ENCODE measurements at places on chromosomes 13 and 19. TPM values are rescaled to one million over a fixed set of nuclear protein-coding genes. Genes with fewer than 3 reads are reported as not detected.

APOC1 gene
- total RNA-seq: 213 TPM

PEAK3 gene
- total RNA-seq: 3.7 TPM

SLITRK5 gene
- 5.9 TPM for total RNA-seq

- no peaks in the 10 kb centered on the region for H3K4me1 ChIP-seq
- no peaks in the 10 kb centered on the region for H3K27me3 ChIP-seq
Measured at GRCh38 chr13:37613236-37613635, 14.7 kb upstream of the POSTN start.

DNA sequence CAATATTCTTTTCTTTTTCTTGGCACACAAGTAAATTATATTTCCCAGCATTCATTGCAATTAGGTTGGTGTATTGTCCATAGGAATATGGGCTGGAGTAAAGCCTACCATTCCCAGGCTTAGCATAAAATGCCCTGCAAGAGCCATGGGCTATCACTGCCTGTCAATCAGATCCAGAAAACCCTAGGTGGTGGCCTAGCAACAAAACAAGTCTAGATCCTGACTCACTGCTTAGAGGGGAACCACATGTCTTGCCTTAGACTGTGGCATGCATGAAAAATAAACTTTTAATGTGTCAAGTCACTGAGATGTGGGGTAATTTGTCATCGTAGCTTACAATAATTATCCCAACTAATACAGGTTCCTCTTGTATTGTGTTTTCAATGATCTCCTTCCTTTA, 16.2 kb downstream of the SOX21 start:
- no peak overlapping the region for H3K27ac ChIP-seq
- no peaks in the 10 kb centered on the region for H3K4me1 ChIP-seq
- H3K36me3 ChIP-seq: no peaks in the 10 kb centered on the region
- H3K27me3 ChIP-seq: peaks cover 34% of the 10 kb centered on the region
- DNase-seq: no peak
- H3K4me3 ChIP-seq: no peak overlapping the region

GRCh38 chr13:32021785-32022184, 9.8 kb upstream of the FRY start:
- DNase-seq: no peak
- H3K27me3 ChIP-seq: no peaks in the 10 kb centered on the region
- H3K4me1 ChIP-seq: no peaks in the 10 kb centered on the region
- no peak overlapping the region for H3K27ac ChIP-seq
- no peak overlapping the region for H3K4me3 ChIP-seq

- peaks cover 6% of the 10 kb centered on the region for H3K4me1 ChIP-seq
- no peak overlapping the region for H3K4me3 ChIP-seq
- no peaks in the 10 kb centered on the region for H3K27me3 ChIP-seq
Measured at GRCh38 chr19:17220207-17220758, 5.1 kb downstream of the USE1 start.

DNA sequence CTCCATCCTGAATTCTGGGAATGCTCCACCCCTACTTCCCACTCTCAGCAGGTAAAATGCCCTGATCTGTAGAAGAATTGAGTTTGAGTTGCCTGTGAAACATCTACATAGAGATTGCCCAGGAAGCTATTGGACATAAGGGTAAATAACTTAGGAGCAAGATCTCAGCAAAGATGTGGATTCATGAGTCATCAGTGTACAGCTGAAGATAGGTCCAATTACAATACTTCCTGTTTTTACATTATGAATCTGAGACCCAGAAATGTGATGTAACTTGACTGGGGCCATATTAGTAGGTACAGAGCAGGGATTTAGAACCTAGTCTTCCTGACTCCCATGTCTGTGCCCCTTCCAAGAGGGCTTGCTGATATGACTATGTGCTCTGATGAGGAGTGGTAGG, 79.4 kb upstream of the FNDC3A start:
- H3K36me3 ChIP-seq: no peaks in the 10 kb centered on the region
- no peaks in the 10 kb centered on the region for H3K27me3 ChIP-seq
- no peak overlapping the region for H3K27ac ChIP-seq
- H3K4me1 ChIP-seq: no peaks in the 10 kb centered on the region
- no peak overlapping the region for H3K4me3 ChIP-seq

DNA sequence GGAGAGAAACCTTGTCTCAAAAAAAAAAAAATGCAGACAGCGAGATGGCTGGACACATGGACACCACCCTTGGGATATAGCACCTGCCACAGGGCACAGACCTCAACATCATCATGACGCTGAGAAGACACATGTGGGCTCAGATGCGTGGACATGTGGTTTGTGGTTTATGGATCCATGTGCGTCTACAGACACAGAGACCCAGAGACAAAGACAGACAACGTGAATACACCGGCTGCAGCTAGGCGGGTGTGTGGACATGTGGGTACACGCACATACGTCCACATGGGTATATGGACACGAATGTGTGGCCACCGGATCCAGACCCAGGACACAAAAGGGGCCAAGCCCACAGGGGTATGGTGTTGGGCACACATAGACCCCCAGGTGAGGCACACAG, 1.3 kb downstream of the TNFSF14 start:
- H3K4me1 ChIP-seq: no peaks in the 10 kb centered on the region
- H3K27ac ChIP-seq: no peak overlapping the region
- H3K4me3 ChIP-seq: no peak overlapping the region
- H3K27me3 ChIP-seq: no peaks in the 10 kb centered on the region

GRIN2D gene
- total RNA-seq: 0.42 TPM

C1QTNF9B gene
- not detected for total RNA-seq

DNA sequence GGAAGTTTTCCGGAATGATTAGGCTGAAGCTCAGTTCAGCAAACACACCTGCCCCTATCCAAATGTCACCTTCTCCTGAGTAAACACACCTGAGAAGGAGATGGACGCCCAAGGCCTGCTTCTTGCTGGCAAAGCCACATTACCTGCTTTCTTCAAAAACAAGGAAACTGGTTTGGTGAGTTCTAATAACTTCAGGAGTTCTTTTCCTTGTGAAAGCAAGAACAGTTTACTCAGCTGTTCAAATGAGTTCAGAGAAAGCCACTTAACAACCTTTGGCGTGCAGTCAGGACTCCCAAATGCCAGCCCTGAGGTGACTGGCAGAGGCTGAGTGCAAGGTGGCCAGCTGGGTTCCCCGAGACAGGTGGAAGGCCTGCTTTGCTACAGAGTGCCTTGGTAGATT, 160.5 kb downstream of the STK24 start:
- no peaks in the 10 kb centered on the region for H3K27me3 ChIP-seq
- no peak overlapping the region for H3K27ac ChIP-seq

RXFP2 gene
- total RNA-seq: not detected

EXOC3L2 gene
- total RNA-seq: 0.63 TPM

DNA sequence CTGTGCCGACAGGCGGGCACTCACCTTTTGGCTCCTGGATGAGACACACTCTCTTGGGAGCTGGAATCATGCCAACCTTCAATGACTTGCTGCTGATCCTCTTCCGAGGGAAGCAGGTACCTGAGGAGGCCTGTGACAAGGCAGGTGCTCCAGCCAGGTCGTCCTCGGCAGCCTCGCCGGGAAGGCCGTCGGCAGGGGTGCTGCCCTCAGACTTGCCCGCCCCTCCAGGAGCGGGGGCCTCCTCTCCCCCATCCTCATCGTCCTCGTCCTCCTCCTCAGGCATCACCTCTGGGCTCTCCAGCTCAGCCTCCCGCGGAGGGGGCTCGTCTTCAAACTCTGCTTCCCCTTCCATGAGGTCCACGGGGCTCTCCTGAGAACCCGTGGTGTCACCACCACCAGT, 29.2 kb downstream of the SUGP2 start:
- peaks cover 96% of the 10 kb centered on the region for H3K36me3 ChIP-seq
- no peak overlapping the region for H3K4me3 ChIP-seq
- no peak for DNase-seq
- no peak overlapping the region for H3K27ac ChIP-seq
- no peaks in the 10 kb centered on the region for H3K4me1 ChIP-seq
- H3K27me3 ChIP-seq: no peaks in the 10 kb centered on the region

Data from tibial nerve (tissue), 4 donors.